Choroid plexus epithelial cell (primary cell): ENCODE measurements at places on chromosomes 13 and 19.

DNA sequence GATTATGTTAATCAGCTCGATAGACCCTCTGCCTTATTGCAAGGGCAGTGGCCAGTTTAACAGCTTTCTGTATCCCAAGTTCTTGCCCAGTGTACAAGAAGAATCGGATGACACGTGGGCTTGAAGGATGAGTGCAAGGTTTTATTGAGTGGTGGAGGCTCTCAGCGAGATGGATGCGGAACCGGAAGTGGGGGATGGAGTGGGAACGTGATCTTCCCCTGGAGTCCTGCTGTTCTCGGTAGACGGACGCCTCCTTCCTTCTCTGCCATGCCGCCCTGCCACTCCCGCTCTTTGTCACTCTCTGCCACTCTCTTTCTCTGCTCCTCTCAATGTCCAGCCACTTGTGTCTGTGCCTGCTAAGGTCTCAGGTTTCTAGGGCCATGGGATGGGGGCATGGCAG, 21.0 kb downstream of the RFXAP start:
- no peak for DNase-seq

DNA sequence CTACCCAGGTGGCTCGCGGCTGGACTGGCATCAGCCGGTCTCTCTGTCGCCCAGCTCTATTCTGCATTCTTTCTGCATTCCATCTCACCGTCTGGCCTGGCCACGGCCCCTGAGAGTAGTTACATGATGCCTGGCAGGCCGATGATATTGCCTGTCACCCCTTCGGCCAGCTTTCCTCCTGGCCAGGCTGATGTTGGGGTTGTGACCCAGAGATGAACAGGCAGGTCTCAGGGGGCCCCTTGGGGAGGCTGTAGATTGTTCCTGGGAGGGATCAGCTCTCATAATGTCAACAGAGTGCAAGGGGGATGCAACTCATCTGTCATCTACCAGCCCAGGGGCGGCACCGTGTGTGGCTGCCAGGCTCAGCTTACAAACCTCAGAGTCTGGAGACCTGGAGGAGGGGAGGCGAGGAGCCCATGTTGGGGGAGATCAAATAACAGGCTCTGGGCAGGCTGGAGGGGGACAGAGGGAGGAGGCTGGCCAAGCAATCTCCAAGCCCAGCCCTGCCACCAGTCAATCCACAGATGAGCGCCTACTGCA, 13.6 kb upstream of the FBXO17 start:
- peak; percentile 21 for DNase-seq

DNA sequence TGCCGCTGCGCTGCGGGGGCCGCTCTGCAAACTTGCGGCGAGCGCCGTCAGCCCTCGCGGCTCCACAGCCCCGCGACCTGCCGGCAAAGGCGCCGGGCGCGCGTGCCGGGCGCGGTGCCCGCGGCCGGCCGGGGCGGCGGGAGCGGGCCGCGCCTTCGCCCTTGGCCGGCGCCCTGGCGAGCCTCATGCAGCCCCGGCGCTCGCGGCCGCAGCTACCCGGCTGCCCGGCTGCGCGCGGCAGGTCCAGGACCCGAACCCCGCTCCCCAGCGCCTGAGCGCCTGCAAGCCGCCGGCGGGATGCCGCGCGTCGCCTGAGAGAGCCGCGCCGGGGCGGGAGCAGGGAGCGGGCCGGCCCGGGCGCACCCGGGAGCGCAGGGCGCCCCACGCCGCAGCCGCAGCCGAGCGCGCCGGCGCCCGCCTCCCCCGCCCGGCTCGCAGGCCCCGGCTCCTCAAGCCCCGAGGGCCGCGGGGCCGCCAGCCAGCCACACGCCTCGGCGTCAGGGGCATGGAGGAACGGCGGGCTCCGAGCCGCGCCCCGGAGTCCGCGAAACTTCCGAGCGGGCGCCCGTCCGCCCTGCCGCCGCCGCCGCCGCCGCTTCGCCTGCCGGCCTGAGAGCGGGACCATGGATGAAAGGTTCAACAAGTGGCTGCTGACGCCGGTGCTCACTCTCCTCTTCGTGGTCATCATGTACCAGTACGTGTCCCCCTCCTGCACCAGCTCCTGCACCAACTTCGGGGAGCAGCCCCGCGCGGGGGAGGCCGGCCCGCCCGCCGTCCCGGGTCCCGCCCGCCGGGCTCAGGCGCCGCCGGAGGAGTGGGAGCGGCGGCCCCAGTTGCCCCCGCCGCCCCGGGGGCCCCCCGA, 564 bp downstream of the HS6ST3 start:
- peak; percentile 13 for DNase-seq

- DNase-seq = no peak
These were observed 3.7 kb downstream of the MARCHF2 start for GRCh38 chr19:8416796-8417195.

DNA sequence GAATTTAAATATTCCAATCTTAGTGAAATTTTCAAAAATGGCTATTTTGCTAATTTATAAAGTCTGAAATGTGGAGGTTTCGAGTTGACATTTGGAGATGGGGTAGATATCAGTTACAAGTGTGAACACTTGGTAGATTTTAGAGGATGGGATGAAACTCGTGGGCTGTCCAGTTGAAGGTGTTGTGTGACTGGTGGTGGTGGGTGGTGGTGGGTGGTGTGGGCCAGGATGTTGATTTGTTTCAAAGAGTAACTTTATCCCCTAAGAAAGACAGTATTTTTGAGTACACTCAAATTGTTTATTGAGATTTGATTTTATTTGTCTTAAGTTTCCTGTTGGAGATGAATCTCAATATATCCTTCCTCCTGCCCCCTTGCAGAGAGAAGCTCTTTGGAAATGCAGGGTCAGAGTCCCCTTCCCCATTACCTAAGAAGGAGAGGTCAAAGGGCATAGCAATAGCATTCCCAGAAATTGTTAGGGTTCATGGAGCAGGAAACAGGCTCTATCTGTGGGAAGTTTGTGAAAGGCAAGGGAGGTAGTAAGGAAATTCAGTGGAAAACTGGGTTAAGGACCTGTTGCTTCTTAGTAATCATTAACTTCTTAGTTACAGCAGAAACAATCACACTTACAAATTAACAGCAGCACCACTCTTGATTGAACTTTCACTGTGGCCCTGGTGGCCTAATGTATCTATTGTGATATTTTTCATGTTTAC, 133.6 kb upstream of the RNF113B start:
- no peak for DNase-seq

DNA sequence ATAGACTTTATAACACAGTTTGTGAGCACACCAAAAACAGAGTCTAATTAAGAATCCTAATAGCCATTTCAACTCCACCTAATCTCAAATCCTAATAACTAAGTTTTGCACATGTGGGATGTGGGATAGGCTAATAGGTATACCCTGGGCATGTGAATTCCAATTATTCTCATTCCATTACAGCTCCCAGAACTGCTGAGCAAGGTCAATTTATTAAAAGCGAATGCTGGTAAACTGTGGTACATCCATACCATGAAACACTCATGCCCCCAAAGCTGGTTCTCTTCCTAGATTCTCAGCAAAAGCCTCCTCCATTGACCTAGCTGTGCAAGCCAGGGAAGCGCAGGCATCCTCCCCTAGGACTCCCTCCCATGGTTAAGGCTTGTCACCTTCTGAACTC, 113.8 kb downstream of the USP12 start:
- no peak for DNase-seq

DNA sequence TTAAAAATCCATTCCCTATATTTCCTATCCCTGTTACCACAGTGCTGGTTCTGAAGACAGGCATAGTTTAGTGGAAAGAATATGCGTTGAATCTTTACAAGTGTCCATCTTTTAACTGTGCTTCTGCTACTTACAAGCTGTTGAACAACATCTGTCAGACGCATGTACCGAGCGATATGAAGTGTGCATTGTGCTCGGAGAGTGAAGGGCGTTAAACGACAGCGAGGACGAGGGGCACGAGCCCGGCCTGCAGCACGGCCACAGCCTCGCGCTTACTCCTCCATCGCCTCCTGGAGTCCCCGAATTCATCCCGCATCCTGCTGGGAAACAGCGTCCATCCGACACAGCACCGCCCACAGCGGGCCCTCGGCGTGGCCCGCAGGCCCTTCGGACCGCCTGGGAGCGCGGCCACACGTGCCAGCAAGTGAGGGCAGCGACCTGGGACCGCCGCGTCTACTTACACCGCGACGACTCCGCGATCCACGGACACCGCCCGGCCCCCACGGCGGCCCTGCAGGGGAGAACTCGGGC, 514 bp downstream of the PCID2 start:
- peak; percentile 63 for DNase-seq

- DNase-seq = peak; percentile 54
These were observed 20.3 kb upstream of the EPHX3 start for GRCh38 chr19:15252398-15253018.

- DNase-seq = no peak
These were observed 74.4 kb downstream of the LHFPL6 start for GRCh38 chr13:39528661-39528980.

DNA sequence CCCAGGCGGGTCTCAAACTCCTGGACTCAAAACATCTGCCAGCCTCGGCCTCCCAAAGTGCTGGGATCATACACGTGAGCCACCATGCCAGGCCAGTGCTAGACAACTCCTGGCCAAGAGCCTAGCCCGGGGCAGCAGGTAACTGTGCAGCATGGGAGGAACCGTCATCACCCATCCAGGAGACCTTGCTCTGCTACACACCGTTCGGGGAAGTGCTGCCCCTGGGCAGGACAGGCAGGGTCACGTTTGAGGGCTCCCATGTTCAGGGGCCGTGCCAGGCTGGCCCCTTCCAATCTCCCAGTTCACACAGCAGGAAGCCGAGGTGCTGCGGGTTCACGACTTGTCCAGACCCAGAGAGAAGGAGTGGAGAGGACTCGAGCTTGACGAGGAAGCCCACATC, 35.1 kb downstream of the NAXD start:
- DNase-seq = no peak

- DNase-seq = no peak
These were observed 17.8 kb downstream of the POP4 start for GRCh38 chr19:29623726-29624488.

DNA sequence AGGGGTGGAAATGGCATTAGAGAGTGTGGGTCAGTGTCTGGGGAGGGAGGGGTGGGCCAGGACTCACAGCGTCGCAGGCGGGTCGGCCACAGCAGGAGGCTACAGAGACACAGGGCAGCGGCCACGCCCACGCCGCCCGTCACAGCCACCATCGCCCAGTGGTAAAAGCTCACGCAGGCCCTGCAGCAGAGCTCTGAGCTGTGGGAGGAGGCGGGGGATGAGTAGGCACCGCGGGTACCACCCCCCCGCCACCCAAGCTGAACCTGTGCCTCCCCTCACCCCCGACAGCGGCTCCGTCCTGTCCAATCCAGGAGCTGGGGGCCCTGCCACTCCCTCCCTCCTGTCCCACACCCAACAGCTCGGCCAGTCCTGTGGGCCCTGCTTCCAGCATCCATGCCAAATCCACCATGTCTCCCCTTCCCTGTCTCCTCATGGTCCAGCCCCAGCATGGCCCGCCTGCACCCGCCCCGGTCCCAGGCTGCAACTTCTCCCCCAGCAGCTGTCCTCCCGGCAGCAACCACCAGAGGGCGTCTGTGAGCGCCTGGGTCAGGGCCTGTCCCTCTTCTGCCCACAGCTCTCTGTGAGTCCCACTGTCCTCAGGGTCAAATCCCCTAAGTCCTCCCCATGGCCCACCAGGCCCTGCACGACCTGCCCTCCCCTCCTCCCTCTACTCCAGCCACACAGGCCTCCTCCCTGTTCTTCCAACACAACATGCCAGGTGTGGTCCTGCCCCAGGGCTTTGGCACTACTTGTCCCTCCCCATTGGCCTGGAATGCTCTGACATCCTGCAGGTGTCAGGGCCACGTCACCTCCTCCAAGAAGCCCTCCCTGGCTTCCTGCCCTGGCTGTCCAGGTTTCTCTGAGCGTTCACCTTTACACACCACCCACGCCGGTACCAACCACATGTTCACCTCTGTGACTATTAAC, 6.0 kb downstream of the TEKTIP1 start:
- DNase-seq = peak; percentile 50

GRCh38 chr13:31385540-31385939, 185.8 kb downstream of the B3GLCT start:
- no peak for DNase-seq

GRCh38 chr19:7856679-7857663, 17.2 kb downstream of the PRR36 start:
- DNase-seq = no peak

DNA sequence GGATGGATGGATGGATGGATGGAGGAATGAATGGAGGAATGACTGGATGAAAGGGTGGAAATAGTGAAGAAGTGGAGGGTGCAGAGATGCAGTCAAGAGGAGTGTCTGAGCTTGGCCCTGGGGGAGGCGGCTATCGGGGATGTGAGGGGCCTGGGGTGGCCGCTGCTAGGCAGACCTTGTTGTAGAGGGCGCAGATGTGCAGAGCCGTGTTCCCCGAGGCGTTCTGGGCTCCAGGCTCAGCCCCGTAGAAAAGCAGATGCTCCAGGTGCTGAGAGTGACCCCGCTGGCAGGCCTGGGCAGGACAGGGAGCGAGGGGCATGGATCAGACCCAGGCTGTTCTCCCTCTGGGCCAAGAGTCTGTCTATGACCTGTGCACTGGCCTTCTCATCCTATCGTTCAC, 8.4 kb downstream of the SHANK1 start:
- no peak for DNase-seq

DNA sequence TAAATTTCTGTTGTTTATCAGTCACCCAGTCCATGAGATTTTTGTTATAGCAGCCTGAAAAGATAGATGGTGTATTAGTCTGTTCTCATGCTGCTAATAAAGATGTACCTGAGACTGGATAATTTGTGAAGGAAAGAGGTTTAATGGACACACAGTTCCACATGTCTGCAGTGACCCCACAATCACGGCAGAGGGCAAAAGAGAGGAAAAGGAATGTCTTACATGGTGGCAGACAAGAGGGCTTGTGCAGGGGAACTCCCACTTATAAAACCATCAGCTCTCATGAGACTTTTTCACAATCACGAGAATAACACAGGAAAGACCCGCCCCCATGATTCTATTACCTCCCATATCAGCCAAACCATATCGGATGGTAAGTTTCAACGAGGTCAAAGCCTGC, 309.2 kb downstream of the LIG4 start:
- DNase-seq = no peak

- DNase-seq = no peak
These were observed 9.7 kb downstream of the DPY19L3 start for GRCh38 chr19:32415246-32415645.

- DNase-seq = no peak
These were observed 562.5 kb downstream of the GPC5 start for GRCh38 chr13:91960947-91961346.

DNA sequence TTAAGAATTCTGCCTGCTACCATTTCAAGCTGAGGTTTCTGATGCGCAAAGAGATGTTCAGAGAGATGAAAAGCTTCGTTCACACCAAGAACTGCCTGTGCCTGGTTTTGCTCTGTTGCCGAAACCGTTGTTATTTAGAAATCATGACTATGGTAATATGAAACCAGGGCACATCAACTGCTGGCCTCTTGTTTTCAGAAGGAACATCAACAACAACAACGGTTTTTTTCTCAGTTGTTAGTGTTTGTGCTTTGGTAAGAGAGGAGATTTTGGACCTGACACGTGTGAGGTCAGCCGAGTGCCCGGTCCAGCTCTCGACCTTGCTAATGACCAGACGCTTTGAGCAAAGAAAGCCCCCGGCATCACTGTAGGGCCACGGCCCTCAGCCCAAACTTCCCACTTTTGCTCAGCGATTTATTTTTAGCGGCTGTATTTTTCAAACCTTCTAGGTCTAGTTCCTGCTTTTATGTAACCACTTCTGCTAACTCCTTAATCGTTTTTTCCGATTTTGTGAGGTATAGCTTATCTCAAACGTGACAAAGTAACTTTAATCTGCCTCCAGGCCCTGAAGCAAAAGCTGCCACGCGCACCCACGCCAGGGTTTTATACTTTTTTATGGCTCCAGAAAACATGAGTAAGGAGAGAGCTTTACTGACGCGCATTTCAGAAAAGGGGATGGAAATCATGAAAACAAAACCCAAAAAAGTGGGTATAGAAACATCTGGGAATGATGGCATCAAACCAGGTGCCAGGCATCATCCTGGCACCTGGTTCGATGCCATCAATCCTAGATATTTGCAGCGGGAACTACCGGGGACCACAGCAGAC, 42.0 kb downstream of the KLF2 start:
- DNase-seq = no peak
